ENCODE measurements at places on chromosomes 5 and 9. TPM values are rescaled to one million over a fixed set of nuclear protein-coding genes. Genes with fewer than 3 reads are reported as not detected.

DNA sequence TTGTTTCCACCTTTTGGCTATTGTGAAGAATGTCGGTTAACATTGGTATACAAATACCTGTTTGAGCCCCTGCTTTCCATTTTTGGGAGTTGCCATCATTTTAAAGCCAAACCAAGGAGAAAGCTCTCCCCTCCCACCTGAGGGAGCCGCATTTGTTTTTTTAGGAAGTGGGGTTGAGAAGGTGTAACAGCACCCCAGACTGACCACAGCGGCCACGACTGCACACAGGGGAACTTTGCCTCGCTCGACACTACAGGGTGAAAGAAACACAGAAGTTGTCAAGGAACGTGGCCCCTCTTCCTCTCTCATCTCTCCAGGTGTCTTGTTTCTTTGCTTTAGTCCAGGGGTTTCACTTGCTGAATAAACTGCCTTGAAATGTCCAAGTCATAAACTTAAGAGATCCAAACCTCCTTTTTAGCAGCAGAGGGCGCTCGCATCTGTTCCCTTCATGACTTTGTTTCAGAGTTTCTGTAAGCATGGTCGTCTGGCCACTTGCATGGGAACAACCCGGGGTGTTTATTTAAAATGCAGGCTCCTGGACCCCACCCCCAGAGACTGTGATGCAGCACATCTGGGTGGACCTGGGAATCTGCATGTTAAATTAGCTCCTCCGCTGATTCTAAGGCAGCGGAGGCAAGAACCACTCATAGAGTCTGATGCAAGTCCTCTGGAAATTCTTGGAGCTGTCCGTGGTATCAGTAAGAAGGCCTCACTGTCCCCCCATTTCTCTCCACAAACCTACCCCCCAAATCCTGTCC lies 2.1 kb upstream of the TTLL11 start:
- peak; percentile 36 for DNase-seq
- peaks cover 13% of the 10 kb centered on the region for H3K36me3 ChIP-seq
- peaks cover 33% of the 10 kb centered on the region for H3K4me1 ChIP-seq

The NIPBL gene
- total RNA-seq, result 39.8 TPM

DNA sequence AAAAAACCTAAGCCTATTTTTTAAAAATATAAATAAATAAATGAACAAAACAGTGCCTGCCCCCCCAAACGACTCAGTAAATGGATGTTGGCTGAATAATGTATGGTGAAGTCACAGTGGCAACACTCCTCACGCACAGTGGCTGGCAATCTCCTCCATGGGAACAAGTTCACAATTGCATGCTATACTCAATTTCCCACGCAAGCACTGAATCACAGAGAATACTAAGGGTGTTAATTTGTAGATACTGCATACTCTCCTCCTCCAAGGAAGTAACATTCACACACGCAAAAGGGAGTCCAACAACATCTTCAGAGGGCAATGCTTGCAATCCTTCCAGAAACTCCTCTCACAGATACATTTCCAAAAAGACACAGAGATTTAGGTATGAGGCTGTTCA lies 47.5 kb downstream of the SERINC5 start:
- H3K4me1 ChIP-seq, result peaks cover 92% of the 10 kb centered on the region
- H3K4me3 ChIP-seq, result no peak overlapping the region
- peak overlapping the region; percentile 75 for H3K27ac ChIP-seq

- no peak for DNase-seq
- no peaks in the 10 kb centered on the region for H3K36me3 ChIP-seq
- no peak overlapping the region for H3K27ac ChIP-seq
- H3K27me3 ChIP-seq, result peaks cover 39% of the 10 kb centered on the region
- peaks cover 2% of the 10 kb centered on the region for H3K4me1 ChIP-seq
- H3K4me3 ChIP-seq, result no peak overlapping the region
Observed at GRCh38 chr5:73242735-73243134, 69.7 kb downstream of the TMEM174 start.

The TSLP gene
- 1.1 TPM for total RNA-seq

- no peaks in the 10 kb centered on the region for H3K4me1 ChIP-seq
- H3K27ac ChIP-seq, result no peak overlapping the region
- H3K27me3 ChIP-seq, result no peaks in the 10 kb centered on the region
- no peak for DNase-seq
Observed at GRCh38 chr5:62489471-62489870, 76.9 kb downstream of the IPO11 start.

The BSPRY gene
- total RNA-seq, result 11.7 TPM

DNA sequence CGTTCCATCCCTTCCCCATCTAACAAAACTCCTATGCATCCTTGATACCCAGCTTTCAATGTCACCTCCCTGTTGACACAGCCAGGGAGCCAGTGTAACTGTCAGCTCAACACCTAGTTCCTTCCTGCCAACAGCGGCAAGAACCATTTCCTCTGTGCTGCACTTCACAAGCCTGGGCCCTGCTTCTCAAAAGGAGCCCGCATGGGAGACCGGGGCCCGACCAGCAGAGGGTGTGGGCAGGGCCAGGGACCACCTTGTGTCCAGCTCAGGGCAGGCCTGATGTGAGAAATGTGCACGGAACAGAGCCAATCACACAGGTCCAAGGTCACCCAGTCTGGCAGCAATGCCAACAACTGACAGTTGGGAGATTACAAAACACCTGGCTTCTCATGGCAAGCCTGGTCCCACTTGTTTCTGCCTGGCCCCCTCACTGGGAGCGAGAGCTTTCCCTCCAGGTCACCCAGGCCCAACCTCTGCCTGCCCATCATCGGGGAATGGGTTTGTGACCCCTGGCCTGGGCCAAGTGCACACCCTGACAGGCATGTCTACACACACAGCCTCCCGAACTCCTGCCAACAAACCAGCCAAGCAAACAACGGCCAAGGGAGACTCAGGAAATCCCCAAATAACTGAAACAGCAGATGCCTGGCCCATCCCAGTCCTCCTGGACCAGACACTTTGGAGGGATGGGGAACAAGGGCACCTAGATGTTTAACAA lies 3.1 kb downstream of the RNF44 start:
- H3K36me3 ChIP-seq, result peaks cover 23% of the 10 kb centered on the region
- no peaks in the 10 kb centered on the region for H3K27me3 ChIP-seq
- peaks cover 50% of the 10 kb centered on the region for H3K4me1 ChIP-seq
- DNase-seq, result peak; percentile 48
- H3K27ac ChIP-seq, result peak overlapping the region; percentile 98
- peak overlapping the region; percentile 96 for H3K4me3 ChIP-seq

The ACOT12 gene
- not detected for total RNA-seq

The TAF11L4 gene
- not detected for total RNA-seq

GRCh38 chr9:92986176-92987119 lies 39.1 kb downstream of the FGD3 start:
- H3K36me3 ChIP-seq, result peaks cover 87% of the 10 kb centered on the region
- H3K27me3 ChIP-seq, result no peaks in the 10 kb centered on the region
- no peak for DNase-seq
- H3K4me1 ChIP-seq, result peaks cover 66% of the 10 kb centered on the region
- H3K4me3 ChIP-seq, result no peak overlapping the region
- peak overlapping the region; percentile 76 for H3K27ac ChIP-seq

DNA sequence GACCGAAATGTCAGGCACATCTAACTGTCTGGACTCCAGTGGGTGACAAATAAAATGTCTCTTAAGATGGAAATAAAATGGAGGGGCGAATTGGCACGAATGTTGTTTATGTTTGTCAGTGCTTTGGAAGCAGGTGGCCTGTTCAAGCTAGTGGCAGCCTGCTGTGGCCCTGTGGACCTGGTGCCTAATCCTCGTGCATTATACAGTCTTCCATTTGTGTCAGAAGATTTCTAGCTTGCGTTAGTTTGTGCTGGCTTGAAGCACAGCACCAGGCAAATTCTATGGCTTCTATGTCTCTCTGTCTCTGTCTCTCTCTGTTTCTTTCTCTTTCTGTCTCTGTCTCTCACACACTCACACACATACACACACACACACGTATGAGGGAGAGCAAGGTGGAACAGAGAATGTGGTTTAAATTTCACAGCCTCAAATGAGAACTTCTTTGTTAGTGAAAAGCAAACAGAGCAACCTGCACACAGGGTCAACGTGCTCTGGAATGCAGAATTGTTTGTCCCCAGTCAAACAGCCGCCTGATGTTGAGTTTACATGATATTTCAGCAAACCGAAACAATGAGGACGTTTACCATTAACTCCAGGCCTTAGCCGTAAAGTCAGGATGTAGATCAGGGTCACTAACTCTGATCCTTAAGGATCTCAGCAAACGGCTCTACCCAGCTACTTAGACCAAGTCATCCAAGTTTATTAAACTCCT lies 39.0 kb upstream of the CD180 start:
- no peaks in the 10 kb centered on the region for H3K36me3 ChIP-seq
- H3K27me3 ChIP-seq, result peaks cover 3% of the 10 kb centered on the region
- no peak for DNase-seq
- H3K4me3 ChIP-seq, result no peak overlapping the region
- H3K27ac ChIP-seq, result no peak overlapping the region

GRCh38 chr9:89714321-89714720 lies 109.5 kb downstream of the GADD45G start:
- H3K27ac ChIP-seq, result no peak overlapping the region
- H3K4me3 ChIP-seq, result no peak overlapping the region
- no peaks in the 10 kb centered on the region for H3K27me3 ChIP-seq

DNA sequence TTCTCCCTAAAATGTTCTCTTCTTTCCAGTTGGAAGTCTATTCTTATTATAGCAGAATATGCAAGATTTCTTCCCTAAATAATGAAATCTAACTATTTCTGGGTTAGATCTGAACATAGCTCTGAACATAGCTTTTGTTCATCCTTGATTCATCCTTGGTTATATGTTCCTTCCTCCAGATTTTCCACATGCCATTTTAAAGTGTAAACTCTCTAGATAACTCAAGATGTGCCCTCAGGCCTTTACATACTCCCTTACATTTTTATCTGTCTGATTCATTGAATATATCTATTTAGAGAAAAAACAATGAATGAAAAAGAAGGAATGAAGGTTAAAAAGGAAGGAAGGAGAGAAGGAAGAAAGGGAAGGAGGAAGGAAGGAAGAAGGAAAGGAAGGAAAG lies 100.9 kb downstream of the FBXO38 start:
- no peaks in the 10 kb centered on the region for H3K36me3 ChIP-seq
- H3K4me1 ChIP-seq, result peaks cover 2% of the 10 kb centered on the region
- no peak overlapping the region for H3K27ac ChIP-seq
- DNase-seq, result no peak

DNA sequence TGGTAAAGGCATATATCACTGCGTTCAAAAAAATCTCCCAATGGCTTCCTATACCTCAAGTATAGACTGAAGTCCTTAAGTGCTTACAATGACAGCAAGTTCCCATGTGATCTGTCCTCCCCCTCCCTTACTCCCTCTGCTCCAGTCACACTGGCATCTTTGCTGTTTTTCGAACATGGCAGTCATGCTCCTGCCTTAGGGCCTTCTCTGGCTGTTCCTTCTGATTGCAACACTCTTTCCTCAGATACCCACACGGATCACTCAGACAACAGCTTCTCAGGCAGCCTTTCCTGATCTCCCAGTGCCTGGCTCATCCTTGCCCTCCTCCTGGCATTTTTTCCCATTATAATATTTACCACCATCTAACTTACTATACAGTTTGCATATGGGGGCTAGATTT lies 232.8 kb downstream of the ARHGEF28 start:
- H3K27ac ChIP-seq, result no peak overlapping the region
- H3K36me3 ChIP-seq, result no peaks in the 10 kb centered on the region
- DNase-seq, result no peak
- no peaks in the 10 kb centered on the region for H3K4me1 ChIP-seq
- H3K27me3 ChIP-seq, result peaks cover 26% of the 10 kb centered on the region
- H3K4me3 ChIP-seq, result no peak overlapping the region

GRCh38 chr9:41229408-41230401 lies 40.6 kb upstream of the ZNG1F start:
- no peak overlapping the region for H3K27ac ChIP-seq
- DNase-seq, result no peak
- H3K27me3 ChIP-seq, result no peaks in the 10 kb centered on the region
- no peaks in the 10 kb centered on the region for H3K4me1 ChIP-seq
- no peaks in the 10 kb centered on the region for H3K36me3 ChIP-seq

- no peak overlapping the region for H3K27ac ChIP-seq
- no peak for DNase-seq
- H3K27me3 ChIP-seq, result no peaks in the 10 kb centered on the region
- peaks cover 27% of the 10 kb centered on the region for H3K36me3 ChIP-seq
- peaks cover 6% of the 10 kb centered on the region for H3K4me1 ChIP-seq
Observed at GRCh38 chr5:75152860-75153259, 83.8 kb downstream of the ANKRD31 start.

- DNase-seq, result no peak
- no peaks in the 10 kb centered on the region for H3K36me3 ChIP-seq
- H3K27me3 ChIP-seq, result no peaks in the 10 kb centered on the region
Observed at GRCh38 chr5:99614888-99615287, 686.1 kb upstream of the CHD1 start.

GRCh38 chr5:169906745-169907649 lies 73.3 kb downstream of the INSYN2B start:
- DNase-seq, result no peak
- peaks cover 15% of the 10 kb centered on the region for H3K36me3 ChIP-seq
- no peak overlapping the region for H3K4me3 ChIP-seq
- H3K4me1 ChIP-seq, result peaks cover 2% of the 10 kb centered on the region
- no peaks in the 10 kb centered on the region for H3K27me3 ChIP-seq

DNA sequence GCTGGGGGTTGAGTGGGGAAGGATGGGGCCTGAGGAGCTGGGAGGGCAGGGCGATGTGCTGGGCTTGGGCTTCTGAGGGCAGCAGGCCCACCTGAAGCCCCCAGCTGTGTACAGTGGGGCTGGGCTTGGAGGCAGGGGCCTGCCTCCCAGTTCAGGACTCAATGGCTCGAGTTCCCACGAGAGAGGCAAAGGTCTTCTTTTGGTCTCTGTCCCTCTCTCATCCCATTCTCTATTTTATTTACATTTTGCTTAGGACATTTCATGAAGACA lies 180.6 kb downstream of the MACROH2A1 start:
- H3K36me3 ChIP-seq, result no peaks in the 10 kb centered on the region
- DNase-seq, result no peak
- H3K4me3 ChIP-seq, result no peak overlapping the region
- H3K4me1 ChIP-seq, result no peaks in the 10 kb centered on the region
- no peak overlapping the region for H3K27ac ChIP-seq

- H3K27ac ChIP-seq, result no peak overlapping the region
- H3K4me1 ChIP-seq, result no peaks in the 10 kb centered on the region
- no peaks in the 10 kb centered on the region for H3K36me3 ChIP-seq
- no peak for DNase-seq
Observed at GRCh38 chr5:51172903-51173626, 210.2 kb upstream of the ISL1 start.

The RABGAP1 gene
- 20.6 TPM for total RNA-seq

DNA sequence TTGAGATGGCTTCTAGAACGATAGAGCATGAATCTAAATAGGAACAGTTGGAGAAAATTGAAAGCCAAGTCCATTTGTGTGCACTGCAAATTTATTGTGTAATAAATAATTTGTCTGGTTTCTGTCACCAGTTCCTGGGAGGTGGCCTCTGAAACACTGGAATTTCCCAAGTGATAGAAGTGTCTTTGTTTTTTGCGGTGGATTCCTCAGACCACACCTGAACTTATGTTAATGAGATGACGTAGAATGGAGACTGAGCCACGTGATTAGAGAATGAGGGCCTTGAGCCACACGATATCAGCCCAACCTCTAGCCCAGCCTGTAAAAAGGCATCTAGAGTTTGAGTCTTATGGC lies 105.1 kb downstream of the MSX2 start:
- peaks cover 3% of the 10 kb centered on the region for H3K27me3 ChIP-seq
- no peak overlapping the region for H3K27ac ChIP-seq
- DNase-seq, result no peak
- H3K4me3 ChIP-seq, result no peak overlapping the region
- H3K36me3 ChIP-seq, result no peaks in the 10 kb centered on the region
- H3K4me1 ChIP-seq, result no peaks in the 10 kb centered on the region

The CLPTM1L gene
- 91.6 TPM for total RNA-seq

All from activated naive CD8-positive, alpha-beta T cell treated with anti-CD3 and anti-CD28 coated beads for 36 hours (primary cell).